ENCODE measurements at places on chromosomes 7 and 10.

DNA sequence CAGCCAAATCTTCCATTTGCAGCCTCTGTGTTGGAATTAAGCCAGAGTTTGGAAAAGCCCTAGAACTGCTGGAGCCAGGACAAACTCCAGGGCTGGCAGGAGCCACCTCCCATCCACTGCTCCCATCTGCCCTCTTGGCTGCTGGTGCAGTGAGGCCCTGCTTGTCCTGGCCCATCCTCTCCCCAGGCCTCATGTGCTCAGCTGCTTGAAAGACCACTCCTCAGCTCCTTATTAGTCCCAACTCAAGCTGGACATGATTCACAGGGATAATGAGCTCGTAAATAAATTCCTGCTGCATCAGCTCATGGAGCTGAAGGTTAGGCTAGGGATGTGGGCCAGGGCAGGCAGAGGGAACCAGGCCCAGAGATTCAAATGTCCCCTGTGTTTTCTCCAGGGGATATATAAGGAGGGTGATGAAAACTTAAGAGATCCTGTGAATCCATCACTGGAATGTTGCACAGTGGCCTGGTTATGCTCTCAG is 282.8 kb downstream of the RPS24 start:
- no peak for DNase-seq

GRCh38 chr10:61397175-61397986 is 55.8 kb downstream of the TMEM26 start:
- DNase-seq = no peak

GRCh38 chr10:117241541-117242462 is 888 bp downstream of the SLC18A2 start:
- no peak for DNase-seq

DNA sequence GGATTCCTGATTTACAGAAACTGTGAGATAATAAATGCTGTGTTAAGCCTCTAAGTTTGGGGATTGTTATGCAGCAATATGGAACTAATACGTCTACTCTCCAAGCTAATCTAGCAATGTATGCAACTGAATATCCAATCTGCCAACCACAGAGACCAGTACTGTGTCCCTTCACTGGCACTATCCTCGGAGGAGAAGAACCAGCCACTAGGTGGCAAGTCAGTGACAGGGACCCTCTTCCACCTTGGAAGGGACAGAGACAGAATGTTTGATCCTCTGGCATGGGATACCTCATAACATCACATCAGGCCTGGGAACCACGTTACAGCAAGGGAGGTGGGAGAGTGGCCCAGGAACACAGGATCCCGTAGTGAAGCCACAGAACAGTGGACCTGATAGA is 96.4 kb downstream of the CREM start:
- no peak for DNase-seq

GRCh38 chr7:139860090-139860775 is 31.2 kb downstream of the TBXAS1 start:
- no peak for DNase-seq

DNA sequence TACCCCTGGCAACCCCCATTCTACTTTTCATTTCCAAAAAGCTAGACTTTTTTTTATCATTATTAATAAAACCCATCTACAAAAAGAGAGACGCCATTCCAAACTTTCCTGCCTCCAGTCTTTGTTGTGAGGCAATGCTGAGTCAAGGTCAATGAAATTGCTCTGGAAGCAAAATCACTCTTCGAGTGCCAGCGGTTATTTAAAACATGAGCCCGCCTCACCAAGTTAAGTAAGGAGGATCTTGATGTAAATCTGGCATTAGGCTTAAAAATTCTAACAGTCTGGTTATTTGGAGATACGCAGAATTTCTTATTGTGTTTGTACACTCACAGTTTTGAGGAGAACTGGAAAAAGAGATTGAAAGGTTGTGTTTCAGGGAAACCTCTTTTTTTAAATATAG is 1196.3 kb downstream of the TYW1 start:
- DNase-seq = no peak

GRCh38 chr10:35359056-35359455 is 22.7 kb downstream of the CCNY start:
- DNase-seq = no peak

DNA sequence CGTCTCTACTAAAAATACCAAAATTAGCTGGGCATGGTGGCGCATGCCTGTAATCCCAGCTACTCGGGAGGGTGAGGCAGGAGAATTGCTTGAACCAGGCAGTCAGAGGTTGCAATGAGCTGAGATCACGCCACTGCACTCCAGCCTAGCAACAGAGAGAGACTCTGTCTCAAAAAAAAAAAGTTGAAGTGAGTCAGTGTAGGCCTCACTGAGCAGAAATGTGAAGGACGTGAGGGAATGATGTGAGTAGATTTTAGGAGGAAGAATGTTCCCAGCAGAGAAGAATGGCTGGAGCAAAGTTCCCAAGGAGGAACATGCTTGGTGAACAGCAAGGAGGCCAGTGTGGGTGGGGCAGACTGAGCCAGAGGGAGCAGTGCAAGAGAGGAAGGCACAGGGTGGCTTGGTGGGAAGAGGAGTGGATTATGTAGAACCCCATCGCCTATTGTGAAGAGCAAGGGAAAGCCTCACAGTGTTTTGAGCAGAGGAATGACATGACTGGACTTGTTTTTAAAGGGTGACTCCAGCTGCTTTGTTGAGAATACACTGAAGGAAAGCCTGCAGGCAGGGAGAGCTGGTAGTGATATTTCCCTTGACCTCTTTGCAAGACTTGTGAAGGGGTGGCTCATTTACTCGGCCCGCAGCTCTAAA is 708.7 kb downstream of the SUGCT start:
- no peak for DNase-seq

GRCh38 chr10:90602862-90603610 is 254.8 kb downstream of the HTR7 start:
- no peak for DNase-seq
